ENCODE measurements at places on chromosomes 16 and 17.
A peak's percentile ranks its signal among the peaks of the same experiment; 100 is the strongest.

DNA sequence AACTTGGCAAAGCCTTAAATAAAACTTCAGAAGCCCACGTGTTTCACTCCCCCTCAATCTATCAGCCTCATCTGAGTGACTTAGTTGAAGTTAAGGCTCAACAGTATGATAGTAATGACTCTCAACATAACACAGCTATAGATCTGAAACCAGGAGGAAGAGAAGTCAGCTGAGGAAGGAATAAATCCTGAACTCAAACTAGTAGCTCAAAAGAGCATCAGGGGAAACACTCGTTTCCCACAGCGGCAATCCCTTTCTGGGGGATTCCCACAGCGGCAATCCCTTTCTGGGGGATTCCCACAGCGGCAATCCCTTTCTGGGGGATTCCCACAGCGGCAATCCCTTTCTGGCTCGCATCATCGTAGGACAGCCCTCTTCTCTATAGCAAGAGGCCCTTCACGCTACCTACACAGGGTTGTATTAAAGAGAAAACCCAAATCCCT, 56.8 kb downstream of the ZZEF1 start:
- DNase-seq, result no peak

GRCh38 chr17:34099859-34100515, 155.1 kb upstream of the CCL2 start:
- no peak for DNase-seq

- no peak for DNase-seq
Observed at GRCh38 chr16:70746708-70747424, 54.1 kb downstream of the VAC14 start.

DNA sequence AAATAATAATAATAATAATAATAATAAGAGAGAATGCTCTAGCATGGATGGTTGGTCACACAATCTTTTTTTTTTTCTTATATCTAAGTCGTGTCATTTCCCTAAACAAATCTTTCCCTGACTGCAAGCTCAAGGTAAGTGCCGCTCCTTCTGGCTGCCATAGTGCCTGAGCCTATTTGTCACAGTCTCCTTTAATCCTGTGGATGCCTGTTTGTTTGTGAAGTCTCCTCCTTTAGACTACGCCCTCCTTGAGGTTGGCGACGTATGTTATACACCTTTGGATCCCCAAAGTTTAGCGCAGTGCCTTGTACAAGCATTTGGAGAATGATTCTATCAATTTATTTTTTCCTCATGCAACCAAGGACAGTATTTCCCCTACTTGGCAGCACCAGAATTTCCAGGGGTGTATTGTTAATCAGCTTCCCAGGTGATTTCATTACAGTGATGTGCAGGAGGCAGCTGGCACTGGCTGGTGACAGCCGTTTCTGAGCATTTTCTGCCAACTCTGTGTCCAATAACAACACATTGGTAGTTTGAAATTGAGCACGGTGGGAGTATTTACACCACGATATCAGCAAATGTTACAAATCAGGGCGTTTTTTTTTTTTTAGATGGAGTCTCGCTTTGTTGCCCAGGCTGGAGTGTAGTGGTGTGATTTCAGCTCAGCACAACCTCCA, 26.6 kb downstream of the TMEM238L start:
- DNase-seq, result no peak

DNA sequence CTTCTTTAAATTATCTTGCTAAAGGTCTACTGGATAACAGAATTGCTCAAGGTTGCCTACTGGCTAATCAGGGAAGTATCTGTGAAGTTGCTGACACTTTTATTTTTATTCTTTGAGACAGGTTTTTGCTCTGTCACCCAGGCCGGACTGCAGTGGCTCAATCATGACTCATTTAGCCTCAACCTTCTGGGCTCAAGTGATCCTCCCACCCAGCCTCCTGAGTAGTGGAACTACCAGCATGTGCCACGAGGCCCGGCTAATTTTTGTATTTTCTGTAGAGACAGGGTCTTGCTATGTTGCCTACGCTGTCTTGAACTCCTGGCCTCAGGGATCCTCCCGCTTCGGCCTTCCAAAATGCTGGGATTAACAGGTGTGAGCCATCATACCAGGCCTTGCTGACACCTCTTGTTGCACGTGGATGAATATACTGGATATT, 43.1 kb downstream of the GLG1 start:
- no peak for DNase-seq

GRCh38 chr16:25109643-25110042, 1.9 kb upstream of the LCMT1 start:
- no peak for DNase-seq

DNA sequence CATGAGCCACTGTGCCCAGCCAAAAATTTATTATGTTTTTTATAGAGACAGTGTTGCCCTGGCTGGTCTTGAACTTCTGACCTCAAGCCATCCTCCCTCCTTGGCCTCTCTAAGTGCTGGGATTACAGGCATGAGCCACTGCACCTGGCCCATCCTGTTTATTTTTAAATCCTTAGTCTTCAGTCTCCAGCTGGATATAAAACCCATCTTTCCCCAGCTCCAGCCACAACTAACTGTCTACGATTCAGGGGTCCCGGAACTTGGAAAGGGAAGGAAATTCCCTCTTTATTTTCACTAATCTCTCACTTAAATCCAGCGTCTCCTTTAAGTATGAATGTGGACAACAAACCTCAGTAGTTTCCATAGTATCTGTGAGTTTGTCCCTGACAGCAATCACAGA, 62.2 kb downstream of the IQCK start:
- no peak for DNase-seq

DNA sequence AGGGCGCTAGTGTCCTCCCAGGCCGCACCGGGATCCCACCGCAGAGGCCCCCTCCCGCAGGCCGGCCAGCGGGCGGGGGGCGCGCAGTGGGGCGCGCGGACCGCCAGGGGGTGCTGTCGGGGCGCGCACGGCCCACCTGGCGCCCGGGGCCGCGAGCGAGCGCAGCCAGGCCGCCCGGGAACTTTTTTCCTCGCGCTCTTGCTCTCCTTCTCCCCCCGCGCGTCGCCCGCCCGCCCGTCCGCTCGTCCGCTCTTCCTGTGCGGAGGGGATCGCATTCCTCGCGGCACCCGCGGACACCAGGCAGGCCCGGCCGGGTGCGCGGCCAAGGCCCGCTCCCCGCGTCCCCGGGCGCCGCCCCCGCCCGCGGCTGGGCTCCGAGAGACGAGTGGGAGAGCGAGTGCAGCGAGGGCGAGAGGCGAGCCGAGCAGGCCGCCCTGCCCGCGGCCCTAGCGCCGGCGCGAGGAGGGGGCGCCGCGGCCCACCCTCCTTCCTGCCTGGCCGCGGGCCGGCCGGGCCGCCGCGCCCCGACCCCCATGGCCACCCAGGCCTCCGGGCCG, at the start of gene RAI1:
TSS of gene RAI1 (plus strand) at position 272 of the 557 bp plus-strand sequence. CDS start 111,491 bp downstream, outside the sequence.
- DNase-seq, result no peak

GRCh38 chr16:79600638-79601091, at the start of gene MAF:
TSS of gene MAF (minus strand) at chr16:79600737. CDS start at chr16:79599902, 835 bp downstream.
- DNase-seq, result peak; percentile 74
